ENCODE measurements at places on chromosomes 4 and X.

DNA sequence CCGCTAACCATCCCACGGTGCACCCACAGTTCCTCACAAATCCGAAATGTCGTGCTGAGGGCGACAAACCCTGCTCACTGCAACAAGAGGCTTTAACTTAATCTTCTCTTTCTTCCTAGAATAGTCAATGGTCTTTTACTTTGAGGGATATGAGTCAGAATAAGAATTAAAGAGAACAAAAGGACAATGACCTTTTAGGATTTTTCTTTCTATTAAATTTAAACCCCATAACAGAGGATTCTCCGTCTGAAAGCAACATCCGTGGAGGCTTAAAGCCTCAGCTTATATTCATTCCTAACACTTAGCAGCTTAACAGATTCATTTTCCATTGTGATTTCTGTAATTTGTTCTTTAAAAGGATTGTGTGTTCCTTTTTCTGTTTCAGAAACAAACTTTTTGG is 44.9 kb upstream of the PUDP start:
- no peak for DNase-seq

DNA sequence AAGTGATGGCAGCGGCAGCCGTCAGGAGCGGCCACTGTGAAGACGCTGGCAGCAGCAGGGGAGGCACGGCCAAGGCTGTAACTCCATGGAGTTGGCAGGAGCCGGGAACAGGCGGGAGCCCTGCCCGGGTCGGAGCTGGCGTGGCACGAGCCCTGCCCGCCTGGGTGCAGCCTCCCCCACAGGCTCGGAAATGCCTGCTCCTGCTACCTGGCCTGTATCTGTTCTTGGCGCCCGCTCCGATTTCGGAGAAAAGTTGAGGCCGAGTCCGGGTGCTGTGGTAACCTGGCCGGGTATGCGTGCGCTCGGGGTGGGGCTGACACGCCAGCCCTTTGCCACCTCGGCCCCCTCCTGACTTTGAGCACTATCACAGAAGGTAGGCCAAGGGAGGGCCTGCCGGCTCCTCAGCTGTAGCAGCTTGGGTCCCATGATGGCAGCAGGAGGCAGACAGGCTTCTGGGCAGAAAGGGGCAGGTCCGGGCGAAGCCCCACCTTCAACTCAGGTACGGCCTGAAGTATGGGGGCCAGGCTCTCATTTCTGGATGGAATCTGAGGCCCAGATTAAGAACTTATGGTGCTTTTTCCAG is 51.2 kb upstream of the SHISA3 start:
- DNase-seq: no peak

GRCh38 chr4:37816006-37816405 is 10.5 kb upstream of the PGM2 start:
- no peak for DNase-seq

GRCh38 chr4:172780566-172781081 is 388.0 kb upstream of the GALNT7 start:
- no peak for DNase-seq

DNA sequence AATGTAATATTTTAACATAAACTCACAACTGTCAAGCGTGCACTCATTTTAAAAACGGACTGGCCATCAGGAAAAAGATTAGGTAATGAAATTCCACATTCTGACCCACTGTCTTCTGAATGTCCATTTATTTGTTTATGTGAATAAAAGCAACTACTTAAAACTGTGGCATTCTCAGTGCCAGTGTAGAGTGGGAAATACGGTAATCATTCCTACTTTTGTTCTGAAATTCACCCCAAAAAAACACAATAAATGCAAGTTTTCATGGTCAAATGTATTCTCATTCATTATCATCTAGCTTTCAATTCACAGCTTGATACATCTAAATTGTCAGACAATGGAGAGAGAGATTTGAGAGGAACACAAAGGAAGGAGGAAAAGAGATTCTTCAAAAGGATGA is 260.9 kb downstream of the DCHS2 start:
- DNase-seq: no peak

GRCh38 chr4:186024637-186025407 is 44.1 kb upstream of the TLR3 start:
- DNase-seq: no peak
